ENCODE measurements at places on chromosomes 6 and 20.

DNA sequence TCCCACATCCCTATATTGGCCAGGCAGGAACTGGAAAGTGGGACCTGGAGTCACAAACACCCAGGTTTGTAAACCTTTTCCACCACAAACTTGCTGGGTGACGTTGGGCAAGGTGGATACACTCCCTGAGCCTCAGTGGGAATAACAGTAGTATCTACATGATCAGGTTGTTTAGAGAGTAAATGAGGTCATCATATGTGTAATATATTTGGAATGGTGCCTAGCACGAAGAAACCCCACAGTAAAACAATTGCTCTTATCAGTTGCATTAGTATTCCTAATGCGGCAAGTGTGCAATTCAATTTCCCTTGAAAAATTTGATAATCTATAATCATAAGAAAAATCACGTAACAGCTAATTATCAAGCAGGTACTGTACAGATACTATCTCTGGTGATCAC lies 51.9 kb downstream of the HIVEP2 start:
- DNase-seq: no peak

DNA sequence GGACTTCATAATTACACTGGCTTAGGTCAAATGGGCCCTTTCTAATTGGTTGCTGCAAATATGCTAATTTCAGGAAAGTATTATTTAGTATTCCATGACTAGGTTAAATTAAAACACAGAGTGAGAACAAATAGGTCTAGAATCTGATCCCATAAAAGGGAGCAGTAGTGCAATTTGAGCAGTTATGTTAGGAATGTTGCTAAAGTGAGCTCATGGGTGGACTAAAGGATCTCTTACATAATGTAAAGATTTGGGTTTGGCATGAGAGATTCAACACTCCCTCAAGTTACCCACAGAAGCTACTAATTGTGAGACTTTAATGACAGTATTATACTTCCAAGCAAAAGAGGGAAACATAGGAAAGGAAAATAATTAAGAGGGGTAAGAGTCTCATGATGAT lies 109.1 kb downstream of the C6orf58 start:
- DNase-seq: no peak

- DNase-seq: no peak
Measured at GRCh38 chr20:24694157-24694726, 224.8 kb downstream of the SYNDIG1 start.

- no peak for DNase-seq
Measured at GRCh38 chr20:703006-703405, 27.4 kb upstream of the SCRT2 start.

- DNase-seq: no peak
Measured at GRCh38 chr6:108944707-108945680, 96.8 kb downstream of the ARMC2 start.

- DNase-seq: no peak
Measured at GRCh38 chr6:40634429-40634828, 47.3 kb upstream of the LRFN2 start.

Measured in activated gamma-delta T cell treated with Interleukin-2 at 50 U/mL for 16 hours (primary cell).